ENCODE measurements at places on chromosomes 7 and 10.

DNA sequence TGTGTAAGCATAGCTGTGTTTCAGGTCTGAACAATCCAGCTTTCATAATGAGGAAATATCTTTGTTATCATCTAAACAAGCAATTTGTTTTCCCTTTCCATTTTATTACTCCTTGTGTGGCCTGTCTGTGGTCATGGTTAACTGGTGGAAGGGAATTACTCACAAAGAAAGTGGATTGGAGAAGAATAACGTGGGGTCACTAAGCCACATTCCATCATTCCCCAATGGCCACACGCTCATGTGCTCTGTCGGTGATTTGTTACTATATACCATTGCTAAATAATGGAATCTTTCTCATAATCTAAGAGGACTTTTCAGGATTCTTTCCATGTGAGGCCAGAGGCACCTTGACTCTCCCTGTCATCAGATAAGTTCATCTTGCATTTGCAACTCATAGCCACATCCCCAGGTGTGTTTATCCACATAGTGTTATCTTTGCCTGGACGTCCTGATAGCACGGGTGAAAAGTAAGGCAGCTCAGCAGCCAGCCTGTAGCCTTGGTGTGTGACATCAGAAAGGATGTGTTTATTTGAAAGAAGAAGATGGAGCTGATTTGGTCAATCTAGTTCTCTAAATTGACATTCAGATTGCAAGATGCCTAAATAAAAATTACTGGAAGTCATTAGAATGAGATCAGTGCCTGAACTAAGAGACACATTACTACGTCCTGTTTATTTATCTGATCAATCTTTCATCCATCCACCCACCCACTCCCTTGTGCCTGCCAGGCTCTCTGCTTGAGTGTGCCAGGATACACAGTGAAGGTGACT lies 128.9 kb downstream of the CELF2 start:
- no peak for DNase-seq

DNA sequence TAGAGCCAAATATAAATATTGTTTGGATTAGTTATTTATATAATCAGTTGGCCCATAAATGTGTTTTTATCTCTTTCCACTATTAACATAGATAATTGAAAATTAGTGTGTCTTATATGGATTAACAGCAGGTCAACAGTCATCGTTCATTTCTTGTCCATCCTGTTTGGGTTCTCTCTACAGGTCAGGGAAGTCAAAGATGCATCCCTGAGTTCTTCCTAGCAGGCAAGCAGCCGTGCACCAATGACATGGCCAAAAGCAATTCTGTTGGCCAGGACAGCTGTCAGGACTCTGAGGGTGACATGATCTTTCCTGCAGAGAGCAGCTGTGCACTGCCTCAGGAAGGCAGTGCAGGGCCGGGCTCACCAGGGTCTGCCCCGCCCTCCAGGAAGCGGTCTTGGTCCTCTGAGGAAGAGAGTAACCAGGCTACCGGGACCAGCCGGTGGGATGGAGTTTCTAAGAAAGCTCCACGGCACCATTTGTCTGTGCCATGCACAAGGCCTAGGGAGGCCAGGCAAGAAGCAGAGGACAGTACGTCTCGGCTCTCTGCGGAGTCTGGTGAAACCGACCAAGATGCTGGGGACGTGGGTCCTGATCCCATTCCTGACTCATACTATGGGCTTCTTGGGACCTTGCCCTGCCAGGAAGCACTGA lies 15.9 kb downstream of the FBH1 start:
- DNase-seq, result no peak

- DNase-seq, result no peak
Measured at GRCh38 chr10:48932831-48933664, 6.6 kb downstream of the LRRC18 start.

GRCh38 chr7:24025094-24025493 lies 258.9 kb upstream of the NPY start:
- peak; percentile 75 for DNase-seq

- no peak for DNase-seq
Measured at GRCh38 chr10:132319853-132320653, 11.9 kb upstream of the LRRC27 start.

GRCh38 chr10:48786606-48787282 lies 102.1 kb downstream of the WDFY4 start:
- DNase-seq, result no peak

DNA sequence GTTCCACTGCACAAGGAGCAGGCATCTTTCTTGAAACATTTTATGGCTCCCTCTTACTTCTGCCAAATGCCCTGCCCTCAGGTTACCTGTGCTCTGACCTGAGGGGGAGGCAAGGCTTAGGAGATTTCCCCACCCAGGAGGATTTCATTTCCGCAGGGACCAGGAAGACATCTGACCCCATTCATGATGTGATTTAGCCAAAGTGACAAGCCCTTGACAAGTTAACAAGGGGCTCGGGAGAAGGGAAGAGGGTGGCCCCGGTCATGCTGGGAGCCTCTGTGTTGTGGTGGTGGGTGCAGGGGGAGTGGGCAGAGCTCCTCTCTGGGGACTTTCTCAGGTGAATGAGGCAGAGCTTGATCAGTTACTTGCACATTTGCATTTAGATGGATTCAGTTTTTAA lies 18.9 kb downstream of the GIMAP5 start:
- no peak for DNase-seq

GRCh38 chr7:40200791-40201190 lies 66.0 kb downstream of the SUGCT start:
- DNase-seq, result no peak

DNA sequence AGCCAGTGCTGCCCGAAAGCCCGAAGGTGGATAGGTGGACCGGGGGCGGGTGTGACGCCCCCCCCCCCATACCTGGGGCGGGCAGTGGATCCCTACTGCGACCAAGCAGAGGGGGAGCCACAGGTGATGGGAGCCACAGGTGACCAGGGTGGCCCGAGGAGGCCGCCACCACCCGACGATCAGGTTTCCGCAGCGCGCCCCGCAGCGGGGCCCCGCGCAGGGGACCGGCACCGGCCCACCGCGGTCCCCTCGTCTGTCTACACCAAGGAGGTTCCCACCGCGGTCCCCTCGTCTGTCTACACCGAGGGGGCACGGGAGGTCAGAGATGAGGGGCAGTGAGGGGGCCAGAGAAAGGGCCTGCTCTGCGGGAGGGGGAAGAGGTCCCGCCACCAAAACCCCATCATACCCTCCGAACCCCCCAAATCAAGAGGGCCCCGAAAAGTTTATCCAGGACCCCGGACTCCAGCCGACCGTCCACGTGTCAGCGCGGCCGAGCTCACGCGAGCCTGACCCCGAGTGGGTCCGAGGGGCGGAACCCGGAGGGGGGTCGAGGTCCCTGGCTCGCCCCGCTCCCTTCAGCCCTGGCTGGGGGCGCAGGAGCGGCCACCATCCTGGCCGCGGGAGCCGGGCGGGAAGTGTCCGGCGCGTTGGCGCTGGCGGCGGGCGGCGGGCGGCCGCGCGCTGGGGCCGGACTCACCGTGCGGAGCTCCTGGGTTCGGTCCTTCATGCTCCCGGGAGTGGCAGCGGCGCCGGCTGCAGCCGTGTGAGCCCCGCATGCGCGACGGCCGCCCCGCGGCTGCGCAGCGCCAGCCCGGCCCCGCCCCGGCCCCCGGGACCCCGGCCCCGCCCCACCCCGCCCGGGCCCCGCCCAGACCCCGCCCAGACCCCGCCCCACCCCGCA lies at the start of gene STX1A:
TSS of gene STX1A (minus strand) at position 765 of the 901 bp plus-strand sequence. CDS start at position 727, 38 bp downstream.
- peak; percentile 91 for DNase-seq

DNA sequence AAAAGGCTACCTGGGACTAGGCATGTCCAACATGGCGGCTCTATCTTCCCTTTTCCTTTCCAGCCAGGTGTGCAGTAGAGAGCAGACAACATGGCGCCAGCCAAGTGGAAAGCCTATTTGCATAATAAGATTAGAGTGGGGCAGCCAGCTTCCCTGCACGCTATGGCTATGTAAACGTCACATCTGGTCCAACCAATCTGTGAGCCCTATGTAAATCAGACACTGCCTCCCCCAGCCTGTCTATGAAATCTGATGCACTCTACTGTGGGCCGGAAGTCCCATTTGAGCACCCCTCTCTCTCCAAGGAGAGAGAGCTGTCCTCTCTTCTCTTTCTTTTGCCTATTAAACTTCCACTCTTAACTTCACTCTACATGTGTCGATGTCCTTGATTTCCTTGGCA lies 984.9 kb upstream of the AUTS2 start:
- peak; percentile 65 for DNase-seq

- no peak for DNase-seq
Measured at GRCh38 chr10:56662765-56663447, 301.8 kb upstream of the ZWINT start.

- DNase-seq, result no peak
Measured at GRCh38 chr7:155236386-155236785, 61.3 kb upstream of the INSIG1 start.

GRCh38 chr7:30135301-30136116 lies 723 bp downstream of the MTURN start:
- peak; percentile 85 for DNase-seq

DNA sequence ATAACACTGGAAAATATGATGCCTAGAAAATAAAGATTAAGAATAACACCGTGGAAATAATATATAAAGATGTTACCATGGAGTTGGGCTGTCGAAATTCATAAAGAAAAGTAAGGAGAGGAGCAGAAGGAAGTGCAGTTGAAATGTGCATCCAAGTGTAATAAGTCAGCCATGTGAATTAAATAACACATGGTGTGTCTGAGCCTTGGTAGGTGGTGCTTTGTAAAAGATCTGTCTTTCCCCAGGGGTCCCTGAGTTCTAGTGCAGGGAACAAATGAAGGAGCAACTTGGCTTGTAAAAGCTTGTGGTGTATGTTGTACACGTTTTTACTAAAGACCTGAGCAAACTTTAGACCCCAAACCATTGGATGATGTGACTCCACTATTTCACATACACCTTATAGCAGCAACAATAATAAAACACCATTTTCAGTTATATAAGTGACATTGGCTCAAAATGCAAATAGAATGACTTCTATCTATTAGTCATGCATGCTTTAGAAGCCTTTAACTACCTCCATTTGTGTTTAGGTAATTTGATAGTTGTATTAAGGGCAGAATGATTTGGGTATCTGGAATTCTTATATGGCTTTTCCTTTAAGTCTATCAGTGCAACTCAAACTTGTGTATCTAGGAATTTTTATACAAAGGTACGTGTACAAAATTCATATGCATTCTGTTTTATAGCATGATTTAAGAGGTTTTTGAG lies 11.3 kb downstream of the STARD3NL start:
- peak; percentile 39 for DNase-seq

DNA sequence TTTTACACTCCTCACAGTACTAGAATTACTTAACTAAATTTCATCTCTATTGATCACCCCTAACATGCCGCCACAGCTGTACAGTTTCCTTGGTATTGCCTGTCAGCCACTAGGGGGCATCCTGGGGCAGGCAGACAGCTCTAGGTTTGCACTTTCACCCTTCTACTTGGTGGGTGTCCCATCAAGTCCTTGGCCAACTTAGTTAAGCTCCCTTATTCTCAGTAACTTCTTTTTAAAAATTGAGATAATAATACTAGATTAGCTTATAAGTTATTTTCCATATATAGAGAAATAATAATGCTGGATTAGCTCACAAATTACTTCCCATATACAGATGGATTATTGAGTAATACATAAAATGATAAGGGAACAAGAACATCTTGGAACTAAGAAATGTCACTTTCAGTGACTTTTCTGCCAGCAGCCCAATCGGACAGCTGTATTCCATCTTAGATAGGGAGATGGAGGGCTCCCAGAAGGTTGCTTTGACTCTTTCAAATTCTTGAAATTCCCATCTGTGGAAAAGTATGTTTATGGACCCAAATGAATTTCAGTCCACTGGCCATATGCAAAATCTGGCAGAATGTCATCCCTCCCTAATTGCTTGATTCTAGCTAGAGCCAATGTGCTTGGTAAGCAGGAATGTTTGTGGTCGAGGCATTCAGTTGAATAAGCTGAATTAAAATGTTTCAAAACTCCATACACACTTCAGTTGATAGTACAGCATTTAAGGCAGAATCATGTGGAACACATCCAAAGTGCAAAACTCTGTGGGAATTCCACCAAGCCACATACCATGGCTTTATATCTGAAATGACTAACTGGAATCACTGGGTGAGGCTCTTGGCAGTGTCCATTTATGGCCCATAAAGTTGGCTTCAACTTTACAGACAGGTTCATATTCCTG lies 309.7 kb downstream of the CSTF2T start:
- DNase-seq, result peak; percentile 53

GRCh38 chr7:41652267-41652666 lies 50.6 kb downstream of the INHBA start:
- no peak for DNase-seq

DNA sequence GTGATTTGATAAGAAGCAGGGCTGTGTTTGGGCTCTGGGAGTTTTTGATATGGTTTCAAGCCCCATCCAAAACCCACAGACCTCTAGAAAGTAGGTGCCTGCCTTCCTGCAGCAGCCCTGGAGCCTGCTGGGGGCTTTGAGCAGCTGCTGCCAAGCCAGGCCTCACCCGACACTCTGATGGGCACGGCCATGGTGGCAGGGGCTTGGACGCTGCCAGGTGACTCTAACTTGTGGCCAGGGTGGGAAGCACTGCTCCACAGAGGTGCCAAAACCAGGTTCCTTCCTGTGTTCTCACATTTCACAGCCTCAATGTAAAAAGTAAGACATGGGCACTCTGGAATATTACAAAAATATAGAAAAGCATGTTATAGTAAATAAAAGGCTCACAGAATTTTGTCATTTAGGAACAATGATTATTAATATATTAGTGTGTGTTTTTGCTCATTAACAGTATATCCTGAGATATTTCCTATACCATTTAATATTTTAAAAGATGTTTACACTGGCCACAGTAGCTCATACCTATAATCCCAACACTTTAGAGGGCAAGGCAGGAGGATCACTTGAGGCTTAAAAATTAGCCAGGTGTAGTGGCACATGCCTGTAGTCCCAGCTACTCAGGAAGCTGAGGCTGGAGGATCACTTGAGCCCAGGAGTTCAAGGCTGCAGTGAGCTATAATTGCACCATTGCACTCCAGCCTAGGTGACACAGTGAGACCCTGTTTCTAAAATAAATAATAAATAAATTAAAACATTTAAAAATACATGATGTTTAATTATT lies 95.1 kb downstream of the EGFR start:
- DNase-seq, result no peak

- DNase-seq, result no peak
Measured at GRCh38 chr10:79507440-79508167, 4.7 kb upstream of the EIF5AL1 start.

- no peak for DNase-seq
Measured at GRCh38 chr7:92661651-92662050, 71.5 kb upstream of the FAM133B start.

DNA sequence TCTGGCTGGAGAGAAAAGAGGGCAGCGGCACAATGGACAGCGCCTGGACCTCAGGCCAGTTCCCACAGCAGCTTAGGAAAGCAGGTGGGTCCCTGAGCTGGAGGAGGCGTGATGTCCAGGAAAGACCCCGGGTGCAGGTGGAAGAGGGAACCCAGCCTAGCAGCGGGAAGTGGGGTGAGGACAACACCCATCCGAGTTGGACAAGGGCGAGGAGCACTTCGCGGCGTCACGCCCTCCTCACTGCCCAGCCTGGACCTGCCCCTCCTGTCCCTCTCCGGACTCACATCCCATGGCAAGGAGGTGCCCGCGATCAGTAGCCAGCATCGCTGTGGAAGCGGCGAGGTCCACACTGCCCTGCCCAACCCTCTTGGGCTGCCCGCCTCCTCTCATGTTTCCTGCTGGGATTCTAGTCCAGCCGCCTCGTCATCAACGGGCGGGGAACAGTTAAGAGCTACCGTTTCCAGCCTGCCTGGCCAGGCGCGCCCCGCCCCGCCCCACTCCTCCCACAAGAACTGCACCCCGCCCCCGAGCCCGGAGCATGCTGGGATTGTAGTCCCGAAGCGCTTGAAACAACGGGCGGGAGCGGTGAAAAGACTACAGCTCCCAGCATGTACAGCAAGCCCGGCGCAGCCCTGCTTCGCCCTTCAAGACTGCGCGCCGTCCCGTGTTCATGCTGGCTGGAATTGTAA lies 930.6 kb upstream of the ZNF722 start:
- DNase-seq, result no peak

GRCh38 chr10:60828489-60828852 lies 50.2 kb downstream of the CDK1 start:
- DNase-seq, result peak; percentile 40
